IMR-90 (cell line): ENCODE measurements at places on chromosomes 5 and 9.

GRCh38 chr5:138936225-138936967, 61.3 kb upstream of the LRRTM2 start:
- DNase-seq: no peak

- DNase-seq: no peak
Measured at GRCh38 chr9:110126499-110126941, 81.4 kb downstream of the C9orf152 start.

- no peak for DNase-seq
Measured at GRCh38 chr5:175737481-175737880, 79.6 kb downstream of the HRH2 start.

DNA sequence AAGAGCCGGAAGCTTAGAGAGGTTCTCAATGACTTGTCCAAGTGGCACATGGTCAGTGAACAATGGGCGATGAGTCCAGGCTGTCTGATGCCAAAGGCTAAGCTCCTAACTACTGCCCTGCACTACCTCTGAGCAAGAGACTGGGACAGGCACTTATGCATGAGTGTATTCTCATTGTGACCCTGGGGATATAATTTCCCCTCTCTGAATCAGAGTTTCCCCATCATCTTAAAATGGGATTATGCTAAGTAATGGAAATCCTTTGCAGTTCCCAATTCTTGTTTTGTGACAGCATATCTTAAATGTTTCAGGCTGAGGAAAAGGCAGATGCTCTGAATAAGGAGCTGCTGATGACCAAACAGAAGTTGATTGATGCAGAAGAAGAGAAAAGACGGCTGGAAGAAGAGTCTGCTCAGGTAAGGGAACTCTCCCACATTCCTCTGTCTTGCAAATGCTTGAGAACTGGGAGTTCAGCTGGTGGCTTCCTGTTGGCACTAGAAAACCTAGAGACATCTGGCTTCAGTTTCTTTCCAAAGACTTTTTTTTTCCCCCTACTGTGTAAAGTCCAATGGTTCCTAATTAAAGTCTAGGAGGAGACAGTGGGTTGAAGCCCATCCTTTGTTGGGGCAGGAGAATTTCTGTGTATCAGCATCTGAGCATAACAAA, 64.1 kb downstream of the GPR21 start:
- DNase-seq: no peak

DNA sequence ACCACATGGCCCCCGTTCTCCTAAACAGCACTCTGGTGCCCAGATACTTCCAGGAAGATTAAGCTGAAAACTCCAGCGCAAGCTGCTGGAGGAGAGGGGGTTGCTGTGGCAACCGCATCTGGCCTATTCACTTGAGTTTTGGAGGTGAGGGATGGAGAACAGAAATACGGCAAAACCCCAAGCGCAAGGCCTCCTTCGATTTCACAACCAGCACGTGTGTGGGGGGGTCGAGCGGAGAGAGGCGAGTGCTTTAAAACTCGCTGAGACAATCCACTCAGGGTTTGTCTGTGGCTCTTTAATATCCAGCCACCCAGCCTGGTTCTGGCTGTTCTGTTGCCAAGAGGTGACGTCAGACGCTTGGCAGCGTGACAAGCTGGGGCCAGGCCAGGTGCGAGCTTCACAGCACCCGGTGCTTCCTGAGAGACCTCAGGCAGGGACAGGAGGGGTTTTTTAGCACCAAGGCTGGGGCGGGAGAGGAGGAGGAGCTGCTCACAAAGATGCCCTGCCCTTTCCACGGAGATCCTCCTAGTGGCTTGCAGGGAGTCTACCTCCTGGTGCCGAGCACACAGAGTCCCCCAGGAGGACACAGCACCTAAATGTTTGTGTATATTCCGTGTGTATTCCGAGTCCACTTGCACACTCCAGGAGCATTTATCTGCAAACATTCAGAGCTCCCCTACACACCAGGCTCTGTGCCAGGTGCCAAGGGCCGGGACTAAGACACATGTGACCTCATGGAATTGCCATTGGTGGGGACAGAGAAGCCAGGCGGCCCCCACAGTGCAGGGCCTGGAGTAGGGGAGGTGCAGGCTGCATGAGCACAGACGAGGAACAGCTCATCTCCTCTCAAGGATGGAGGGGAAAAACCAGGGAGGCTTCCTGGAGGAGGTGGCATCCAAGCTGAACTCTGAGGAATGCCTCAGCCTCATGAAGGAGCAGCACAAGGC, 194.6 kb downstream of the OLFM1 start:
- DNase-seq: no peak

- no peak for DNase-seq
Measured at GRCh38 chr9:93677641-93678136, 101.3 kb downstream of the PHF2 start.

- no peak for DNase-seq
Measured at GRCh38 chr9:122032346-122032745, 60.8 kb downstream of the TTLL11 start.

DNA sequence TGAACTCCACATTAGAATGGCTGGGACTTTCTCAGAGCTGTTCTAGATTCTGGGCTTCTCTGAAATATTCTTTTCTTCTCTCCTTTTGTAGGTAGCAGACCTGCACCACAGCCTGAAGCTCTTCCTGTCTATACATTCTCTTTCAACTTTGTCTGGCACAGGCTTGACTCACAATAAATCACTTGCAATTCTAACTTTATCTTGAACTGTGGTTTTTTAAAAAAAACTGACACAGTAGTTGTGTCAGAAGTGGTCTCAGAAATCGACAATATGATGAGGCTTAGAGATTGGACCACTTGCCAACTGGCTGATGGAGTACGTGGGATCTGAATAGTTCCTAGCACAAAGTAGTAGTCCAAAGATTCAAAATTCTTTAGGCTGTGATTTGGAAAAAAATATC, 24.1 kb upstream of the CDH9 start:
- no peak for DNase-seq

DNA sequence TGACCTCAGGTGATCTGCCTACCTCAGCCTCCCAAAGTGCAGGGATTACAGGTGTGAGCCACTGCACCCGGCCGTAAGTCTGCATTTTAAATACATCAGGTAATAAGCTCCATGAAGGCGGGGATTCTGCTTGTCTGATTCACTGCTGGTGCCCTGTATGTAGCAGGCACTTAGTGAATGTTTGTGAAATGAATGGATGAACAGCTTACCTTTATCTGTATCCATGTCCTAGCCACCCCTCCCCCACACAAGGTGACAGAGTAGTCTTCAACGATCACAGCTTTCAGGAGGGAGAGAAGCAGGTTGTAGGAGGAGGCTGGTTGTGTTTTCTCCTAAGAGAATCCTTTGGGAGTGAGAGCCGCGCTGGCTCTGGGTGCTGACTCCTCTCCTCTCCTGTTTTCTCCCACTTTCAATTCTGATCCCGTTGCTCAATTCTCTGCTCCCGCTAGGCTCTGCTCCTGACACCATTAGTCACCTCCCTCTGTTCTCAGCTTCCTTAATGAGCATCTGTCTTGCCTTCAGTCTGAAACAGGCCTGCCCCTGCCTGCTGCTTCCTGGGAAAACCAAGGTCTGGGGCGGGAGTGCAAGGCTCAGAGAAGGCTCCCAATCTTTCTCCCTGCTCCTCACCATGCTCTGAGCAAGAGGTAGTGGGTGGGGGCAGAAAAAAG, 88.8 kb upstream of the CTNNA1 start:
- DNase-seq: peak; percentile 39

DNA sequence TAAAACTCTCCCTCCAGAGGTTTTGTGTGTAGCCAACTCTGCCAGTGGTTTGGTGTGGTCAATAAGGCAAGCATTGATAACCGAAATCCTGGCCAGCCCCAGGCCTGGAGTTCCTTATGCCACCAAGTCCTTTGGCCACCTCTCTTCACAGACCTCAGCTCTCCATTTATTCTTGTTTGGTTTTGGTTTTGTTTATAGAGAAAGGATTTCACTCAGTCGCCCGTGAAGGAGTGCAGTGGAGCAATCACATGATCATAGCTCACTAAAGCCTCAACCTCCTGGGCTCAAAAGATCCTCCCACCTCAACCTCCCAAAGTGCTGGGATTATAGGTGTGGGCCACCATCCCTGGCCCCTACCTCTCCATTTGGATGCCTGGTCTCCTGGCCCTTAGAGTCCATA, 55.4 kb upstream of the PPARGC1B start:
- no peak for DNase-seq

- no peak for DNase-seq
Measured at GRCh38 chr5:143196601-143197259, 206.8 kb downstream of the NR3C1 start.

GRCh38 chr5:149628221-149628620, 46.9 kb downstream of the ARHGEF37 start:
- no peak for DNase-seq

- no peak for DNase-seq
Measured at GRCh38 chr9:37428345-37428744, 5.8 kb downstream of the GRHPR start.

- no peak for DNase-seq
Measured at GRCh38 chr5:1975898-1976765, 93.4 kb upstream of the IRX4 start.

GRCh38 chr5:43798740-43799139, 195.8 kb downstream of the NNT start:
- no peak for DNase-seq

DNA sequence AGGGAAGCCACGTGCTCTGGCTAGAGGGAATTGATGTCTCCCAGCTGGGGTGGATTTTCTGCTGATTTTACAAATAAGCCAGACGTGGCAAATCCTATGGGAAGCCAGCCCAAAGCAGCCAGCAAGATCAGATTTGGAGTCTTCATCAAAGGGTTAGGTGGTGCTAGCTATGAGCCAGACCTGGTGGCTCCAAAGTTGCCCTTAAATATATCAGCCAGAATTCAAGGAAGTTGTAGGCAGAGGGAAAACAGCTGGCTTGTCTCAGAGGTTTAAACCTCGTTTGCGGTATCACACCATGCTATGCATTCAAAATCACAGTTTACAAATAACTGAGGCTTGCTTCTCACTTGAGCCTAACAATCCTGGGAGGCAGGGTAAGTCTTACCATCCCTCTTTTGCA, 313.2 kb downstream of the MLLT3 start:
- DNase-seq: peak; percentile 25
